ENCODE measurements at places on chromosomes 4 and X.

GRCh38 chr4:168639914-168640313 lies 143.1 kb downstream of the PALLD start:
- no peak for DNase-seq

DNA sequence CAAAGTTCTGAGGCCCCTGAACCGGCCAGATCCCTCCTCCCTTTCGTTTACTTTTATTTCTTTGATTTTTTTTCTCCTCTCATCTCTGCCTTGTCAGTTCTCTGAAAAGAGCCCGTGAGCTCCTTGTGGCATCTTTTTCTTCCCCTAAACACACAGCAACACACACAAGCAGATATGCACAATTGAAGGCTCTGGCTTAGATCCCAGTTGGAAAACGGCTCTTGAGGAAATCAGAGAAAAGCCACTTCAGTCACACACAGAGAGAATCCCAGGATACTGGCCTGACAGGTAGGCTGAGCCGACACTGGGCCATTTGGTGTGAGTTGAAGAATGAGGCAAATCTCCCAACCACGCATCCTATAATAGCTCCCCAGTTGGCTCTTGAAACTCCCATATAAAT lies 12.9 kb downstream of the DIPK2B start:
- DNase-seq, result no peak

- no peak for DNase-seq
Observed at GRCh38 chr4:182973941-182974340, 56.8 kb upstream of the DCTD start.

GRCh38 chrX:37332987-37333658 lies 16.0 kb upstream of the PRRG1 start:
- DNase-seq, result no peak

- DNase-seq, result peak; percentile 4
Observed at GRCh38 chr4:164876700-164877324, at the start of gene APELA. Gene APELA (plus strand): TSS chr4:164877178. CDS start chr4:164877332, 154 bp downstream.

DNA sequence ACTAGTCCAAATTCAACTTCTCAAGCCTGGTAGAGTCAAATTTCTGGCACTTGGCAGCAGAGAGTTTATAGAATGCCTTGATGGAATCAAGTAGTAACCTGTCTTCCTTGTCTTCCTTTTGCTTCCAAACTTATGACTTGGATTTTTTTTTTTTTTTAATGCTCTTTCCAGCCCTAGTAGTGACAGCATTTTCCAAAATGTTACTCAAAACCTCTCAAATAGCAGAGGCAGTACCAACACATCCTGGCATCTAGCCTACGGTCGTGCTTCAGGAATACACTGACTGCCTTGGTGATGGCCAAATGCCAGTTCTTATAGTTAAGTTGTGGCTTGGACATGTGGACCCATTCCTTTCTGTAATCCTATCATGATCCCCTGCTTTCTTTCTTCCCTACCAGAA lies 46.0 kb downstream of the GALNT7 start:
- no peak for DNase-seq

- no peak for DNase-seq
Observed at GRCh38 chrX:149628280-149628679, 3.3 kb downstream of the TMEM185A start.

GRCh38 chrX:107304141-107304540 lies 97.7 kb downstream of the DNAAF6 start:
- no peak for DNase-seq

DNA sequence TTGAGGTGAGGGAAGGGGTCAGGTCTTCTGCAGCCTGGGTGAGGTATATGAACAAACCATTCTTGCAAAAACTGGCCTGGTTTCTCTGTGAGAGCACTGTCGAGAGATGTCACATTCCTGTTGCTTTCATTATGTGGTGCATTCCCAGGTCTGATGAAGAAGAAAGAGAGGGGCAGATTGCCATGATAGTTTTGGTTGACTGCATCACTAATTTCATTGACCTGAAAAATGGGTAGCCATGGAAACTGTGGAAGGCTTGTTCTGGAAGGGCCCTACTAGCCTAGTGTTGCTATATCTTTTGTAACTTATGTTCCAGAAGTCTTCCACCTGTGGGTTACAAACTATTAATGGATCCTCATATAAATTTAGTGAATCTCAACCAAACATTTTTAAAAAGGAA lies 32.9 kb upstream of the CYBB start:
- no peak for DNase-seq

- DNase-seq, result peak; percentile 71
Observed at GRCh38 chr4:71187404-71188155, 151.2 kb upstream of the SLC4A4 start.

- no peak for DNase-seq
Observed at GRCh38 chr4:120517966-120518365, 404.6 kb downstream of the PRDM5 start.

DNA sequence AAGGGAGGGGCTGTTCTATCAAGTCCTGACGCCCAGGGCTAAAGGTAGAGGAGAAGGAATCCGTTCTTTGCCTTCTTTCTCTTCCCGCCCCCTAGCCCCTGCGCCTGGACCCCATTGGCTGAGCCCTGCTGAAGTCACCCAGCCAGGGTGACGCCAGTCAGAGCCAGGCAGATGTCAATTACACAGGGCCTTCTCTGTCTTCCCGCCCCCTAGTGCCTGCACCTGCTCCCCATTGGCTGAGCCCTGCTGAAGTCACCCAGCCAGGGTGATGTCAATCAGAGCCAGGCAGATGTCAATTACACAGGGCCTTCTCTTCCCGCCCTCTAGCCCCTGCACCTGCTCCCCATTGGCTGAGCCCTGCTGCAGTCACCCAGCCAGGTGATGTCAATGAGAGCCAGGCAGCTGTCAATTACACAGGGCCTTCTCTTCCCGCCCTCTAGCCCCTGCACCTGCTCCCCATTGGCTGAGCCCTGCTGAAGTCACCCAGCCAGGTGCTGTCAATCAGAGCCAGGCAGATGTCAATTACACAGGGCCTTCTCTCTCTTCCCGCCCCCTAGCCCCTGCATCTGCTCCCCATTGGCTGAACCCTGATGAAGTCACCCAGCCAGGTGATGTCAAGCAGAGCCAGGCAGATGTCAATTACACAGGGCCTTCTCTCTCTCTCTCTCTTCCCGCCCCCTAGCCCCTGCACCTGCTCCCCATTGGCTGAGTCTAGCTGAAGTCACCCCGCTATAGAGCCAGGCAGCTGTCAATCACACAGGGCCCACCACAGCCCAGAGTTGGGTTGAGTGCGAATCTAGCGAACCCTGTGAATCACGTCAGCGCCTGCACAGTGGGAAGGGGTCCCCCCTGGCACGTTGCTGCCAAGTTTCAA lies 46.4 kb downstream of the ASMT start:
- DNase-seq, result peak; percentile 65

- DNase-seq, result no peak
Observed at GRCh38 chrX:31590581-31591114, 518.8 kb upstream of the FTHL17 start.

DNA sequence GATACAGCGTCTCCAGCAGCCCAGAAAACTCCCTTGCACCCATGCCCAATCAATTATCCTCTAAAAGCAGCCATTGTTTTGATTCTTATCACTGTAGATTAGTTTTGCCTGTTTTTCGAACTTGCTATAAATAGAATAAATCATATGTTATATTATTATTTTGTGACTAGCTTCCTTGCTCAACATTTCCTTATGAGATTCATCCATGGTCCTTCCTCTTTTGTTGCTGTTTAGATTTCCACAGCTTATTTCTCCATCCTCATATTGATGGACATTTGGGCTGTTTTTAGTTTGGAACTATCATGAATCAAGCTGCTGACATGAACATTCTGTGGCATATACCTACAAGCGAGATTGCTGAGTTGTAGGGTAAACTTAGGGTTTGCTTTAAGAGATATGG lies 595.3 kb downstream of the BCOR start:
- no peak for DNase-seq

GRCh38 chrX:135024526-135024925 lies 2.2 kb upstream of the RTL8B start:
- DNase-seq, result no peak

DNA sequence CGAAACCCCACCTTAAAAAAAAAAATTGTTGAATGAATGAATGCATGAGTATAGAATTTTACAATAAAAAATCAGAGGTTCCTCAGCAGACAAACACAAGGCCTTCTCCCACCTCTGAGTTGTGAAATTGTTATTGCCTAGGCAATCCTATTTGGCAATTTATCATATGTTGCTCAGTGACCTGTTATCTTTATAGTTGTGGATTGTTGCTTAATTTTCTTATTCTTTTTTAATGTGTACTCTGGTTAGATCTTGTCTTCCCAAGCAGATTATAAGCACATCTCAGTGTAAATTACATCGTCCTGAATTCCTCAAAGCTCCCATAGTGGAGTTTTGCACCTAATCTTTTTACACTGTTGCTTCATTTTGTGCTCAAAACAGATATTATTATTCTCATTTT lies 71.9 kb downstream of the RBM47 start:
- DNase-seq, result no peak

- no peak for DNase-seq
Observed at GRCh38 chr4:145554691-145555090, 64.5 kb upstream of the MMAA start.

DNA sequence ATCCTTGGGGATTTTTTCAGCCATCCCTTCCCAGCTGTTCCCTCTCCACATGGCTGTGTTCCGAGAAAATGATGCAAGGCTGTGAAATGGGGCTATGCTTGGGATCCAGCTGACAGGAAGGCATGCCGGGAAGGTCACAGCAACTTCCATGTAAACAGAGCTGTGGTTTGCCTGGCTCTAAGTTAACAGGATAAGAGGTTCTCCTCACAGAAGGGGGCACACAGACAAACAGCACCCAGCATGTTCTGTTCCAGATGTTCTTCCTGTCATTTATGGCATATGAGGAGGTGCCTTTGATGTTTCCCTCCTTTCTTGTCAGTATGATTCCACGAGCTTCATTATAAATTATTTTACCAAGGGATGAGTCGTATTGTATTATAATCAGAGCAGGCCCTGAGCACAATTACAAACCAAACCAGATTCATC lies 220.7 kb downstream of the ANTXR2 start:
- no peak for DNase-seq

Data from common myeloid progenitor, CD34-positive (primary cell).